ENCODE measurements at places on chromosomes 16 and 17. TPM values are rescaled to one million over a fixed set of nuclear protein-coding genes. Genes with fewer than 3 reads are reported as not detected.

GRCh38 chr17:28326114-28326513 is 7.1 kb downstream of the TMEM97 start:
- DNase-seq: no peak

GRCh38 chr16:65125322-65125721 is 3.5 kb upstream of the CDH11 start:
- no peak for DNase-seq

- DNase-seq: no peak
Measured at GRCh38 chr17:49992933-49993422, 2.0 kb downstream of the DLX3 start.

GRCh38 chr16:27595475-27595874 is 45.5 kb downstream of the KATNIP start:
- no peak for DNase-seq

GRCh38 chr17:156094-156621 is 18.8 kb downstream of the SCGB1C2 start:
- DNase-seq: no peak

GRCh38 chr17:70810609-70811008 is 641.3 kb downstream of the KCNJ2 start:
- no peak for DNase-seq

DNA sequence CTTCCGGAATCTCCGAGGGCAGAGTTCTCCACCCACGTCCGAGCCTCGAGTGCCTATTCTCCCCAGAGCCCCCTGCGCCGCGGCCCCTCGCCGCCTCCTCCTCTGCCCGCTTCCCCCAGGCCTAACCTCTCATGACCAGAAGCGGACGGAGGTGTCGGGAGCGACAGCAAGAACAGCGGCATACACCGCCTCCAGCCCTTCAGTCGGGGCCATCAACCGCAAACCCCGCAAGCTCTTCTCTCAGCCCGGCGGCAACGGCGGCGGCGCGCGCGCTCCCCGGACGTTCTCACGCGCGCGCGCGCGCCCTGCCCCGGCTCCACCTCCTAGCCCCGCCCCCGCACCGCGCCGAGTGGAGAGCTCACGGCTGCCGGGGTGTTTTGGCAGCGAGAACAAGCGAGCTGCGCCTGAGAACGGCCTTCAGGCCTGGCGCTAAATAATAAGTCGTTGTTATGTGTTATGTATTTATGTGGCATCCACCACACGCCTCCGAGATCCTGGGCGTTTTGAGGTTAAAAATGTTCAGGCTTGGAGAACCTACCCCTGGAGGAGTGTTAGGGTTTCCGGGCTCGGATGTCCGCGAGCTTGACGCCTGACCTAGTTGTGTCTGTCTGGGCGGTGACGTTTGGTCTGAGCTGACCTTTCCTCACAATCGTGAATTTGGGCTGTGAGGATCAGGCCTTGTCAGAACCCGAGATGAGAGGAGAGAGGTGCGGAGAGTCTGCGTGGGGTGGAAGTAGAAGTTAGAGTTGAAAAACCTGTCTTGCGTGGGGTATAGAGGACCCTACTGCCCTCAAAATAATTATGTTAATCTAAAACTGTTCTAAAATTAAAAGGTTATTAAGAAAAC is at the start of gene RNFT1:
RNFT1 (minus strand) TSS at position 259 of the 847 bp plus-strand sequence; CDS start at position 182, 77 bp downstream.
- peak; percentile 90 for DNase-seq

RCVRN gene
- total RNA-seq: 0.38 TPM

FOXC2 gene
- total RNA-seq: not detected

GAST gene
- total RNA-seq: not detected
